HT1080 (cell line): ENCODE measurements at places on chromosomes 12 and 14. TPM values are rescaled to one million over a fixed set of nuclear protein-coding genes. Genes with fewer than 3 reads are reported as not detected.

DNA sequence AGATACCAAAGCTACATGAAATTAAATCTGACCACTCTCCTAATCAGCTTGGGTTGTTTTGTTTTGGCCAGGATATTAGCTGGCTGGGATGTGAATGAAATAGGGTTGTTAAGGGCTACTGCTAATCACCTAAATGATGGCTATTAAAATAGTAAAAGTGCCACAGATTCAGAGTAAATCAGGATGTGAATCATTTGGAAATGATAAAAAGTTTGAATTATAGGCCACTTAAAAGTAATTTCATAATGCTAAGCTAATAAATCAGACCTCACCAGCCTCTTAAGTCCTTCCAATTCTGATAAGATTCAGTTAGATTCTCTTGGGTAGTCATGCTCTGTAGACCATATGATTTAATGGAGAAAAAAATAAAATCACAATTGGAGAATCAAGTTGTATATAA, 12.0 kb downstream of the HELB start:
- DNase-seq, result no peak

GRCh38 chr12:24047326-24047725, 97.9 kb upstream of the SOX5 start:
- DNase-seq, result no peak

The PRR13 gene
- 70.7 and 100 TPM in 2 replicates for total RNA-seq

The NGB gene
- not detected in 2 replicates for total RNA-seq
